Endothelial cell (in vitro differentiated cells): ENCODE measurements at places on chromosomes 5 and 9.

DNA sequence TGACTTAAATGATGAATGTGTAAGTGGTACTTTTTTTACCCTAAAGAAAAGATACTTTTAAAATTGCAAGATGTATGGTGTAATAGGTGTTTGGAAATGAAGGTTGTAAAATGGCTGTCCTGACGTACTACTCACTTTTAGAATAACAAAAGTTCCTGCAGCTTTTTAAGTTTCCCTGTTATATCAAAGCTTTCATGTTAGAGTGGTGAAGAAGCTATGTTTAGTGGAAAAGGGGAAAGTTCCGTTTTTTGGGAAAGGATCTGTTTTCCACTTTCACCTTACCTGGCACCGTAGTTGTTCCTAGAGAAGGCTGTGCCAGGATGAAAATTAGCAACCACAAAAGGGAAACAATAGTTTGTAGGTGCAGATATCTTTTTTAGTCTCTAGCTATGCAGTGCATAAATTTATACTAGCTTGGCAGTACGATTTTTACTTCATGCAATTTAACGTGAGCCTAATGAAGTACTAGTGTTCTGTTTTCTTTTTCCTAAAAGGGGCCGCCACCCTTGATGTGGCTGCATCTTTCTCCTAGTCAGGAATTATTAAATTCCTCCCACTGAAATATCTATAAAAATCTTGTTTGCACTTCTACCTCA lies 1.3 kb downstream of the TNPO1 start:
- no peak for DNase-seq

- no peak for DNase-seq
These were observed 590.2 kb upstream of the MEF2C start for GRCh38 chr5:89473196-89473595.

- no peak for DNase-seq
These were observed 39.1 kb downstream of the CTNNA1 start for GRCh38 chr5:138792195-138792790.

GRCh38 chr5:104643320-104643719 lies 1080.7 kb upstream of the NUDT12 start:
- DNase-seq: no peak

DNA sequence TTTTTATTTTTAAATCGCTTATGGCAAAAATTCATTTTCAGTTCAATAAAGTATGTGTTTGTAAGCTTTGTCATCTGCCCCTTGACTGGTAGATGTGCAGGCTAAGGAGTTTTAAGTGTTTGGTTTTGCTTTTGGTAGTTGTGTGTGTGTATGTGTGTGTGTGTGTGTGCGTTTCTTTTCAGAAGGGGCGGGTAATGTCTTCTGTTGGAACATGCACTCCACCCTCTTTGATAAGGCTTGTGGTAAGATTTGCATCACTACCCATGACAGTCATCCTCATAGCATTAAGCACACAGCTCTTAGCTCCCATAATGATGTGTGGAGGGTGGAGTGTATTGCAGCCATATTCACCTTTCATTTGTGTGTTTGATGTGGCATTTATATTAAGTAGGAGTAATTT lies 92.1 kb upstream of the FSD1L start:
- no peak for DNase-seq

DNA sequence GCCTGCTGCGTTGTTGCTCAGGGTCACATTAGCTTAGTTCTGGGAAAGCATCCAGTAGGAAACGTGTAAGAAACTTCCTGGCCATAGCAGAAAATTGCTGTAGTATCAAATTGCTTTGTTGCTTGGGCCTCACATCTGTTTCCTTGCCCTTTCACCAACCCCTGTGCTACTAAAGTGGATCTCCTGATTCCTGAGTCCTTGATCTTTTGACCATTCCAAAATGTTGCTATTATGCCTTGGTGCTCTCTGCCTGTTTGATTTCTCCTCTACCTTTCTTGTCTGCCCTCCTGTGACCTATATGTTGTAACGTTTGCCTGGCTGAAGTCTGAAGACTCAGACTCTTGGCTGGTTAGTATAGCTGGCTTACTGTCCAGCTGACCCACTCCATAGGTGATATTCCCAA lies 350.5 kb downstream of the ADGRV1 start:
- no peak for DNase-seq

- DNase-seq: no peak
These were observed 474.5 kb downstream of the LRRC70 start for GRCh38 chr5:63053019-63053638.

GRCh38 chr5:180811623-180812124 lies 9.1 kb upstream of the MGAT1 start:
- no peak for DNase-seq
